ENCODE measurements at places on chromosomes 1 and 21.

DNA sequence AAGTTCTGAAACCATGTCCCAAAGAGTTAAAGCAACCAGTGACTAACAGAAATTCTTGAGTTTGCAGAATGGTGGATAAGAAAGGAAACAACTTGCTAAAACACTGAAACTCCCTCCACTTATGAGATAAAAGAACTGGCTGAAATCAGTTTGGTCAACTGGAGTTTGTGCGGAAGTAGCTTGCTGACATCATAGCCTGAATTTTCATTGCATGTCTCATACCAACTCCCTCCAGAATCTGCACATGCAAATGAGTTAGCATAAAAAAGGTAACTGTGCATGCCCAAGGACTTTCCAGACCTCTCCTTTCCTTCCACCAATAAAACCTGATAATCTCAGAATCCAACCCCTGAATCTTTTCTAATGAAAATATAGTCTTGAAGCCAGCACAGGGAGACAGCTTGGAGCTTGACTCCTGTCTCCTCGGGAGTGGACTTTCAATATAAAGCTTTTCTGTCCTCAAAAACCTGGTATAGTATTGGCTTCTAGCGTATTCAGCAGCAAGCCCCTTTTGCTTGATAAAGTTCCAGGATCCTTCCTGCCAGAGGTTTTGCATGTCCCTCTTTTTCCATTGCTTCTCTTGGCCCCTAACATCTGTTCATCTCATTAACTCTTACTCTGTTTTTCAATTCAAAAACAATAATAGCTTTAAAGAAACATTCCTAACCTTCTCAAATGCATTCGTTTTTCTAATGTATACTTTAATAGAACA, 785.8 kb upstream of the ADGRL4 start:
- no peak for DNase-seq

DNA sequence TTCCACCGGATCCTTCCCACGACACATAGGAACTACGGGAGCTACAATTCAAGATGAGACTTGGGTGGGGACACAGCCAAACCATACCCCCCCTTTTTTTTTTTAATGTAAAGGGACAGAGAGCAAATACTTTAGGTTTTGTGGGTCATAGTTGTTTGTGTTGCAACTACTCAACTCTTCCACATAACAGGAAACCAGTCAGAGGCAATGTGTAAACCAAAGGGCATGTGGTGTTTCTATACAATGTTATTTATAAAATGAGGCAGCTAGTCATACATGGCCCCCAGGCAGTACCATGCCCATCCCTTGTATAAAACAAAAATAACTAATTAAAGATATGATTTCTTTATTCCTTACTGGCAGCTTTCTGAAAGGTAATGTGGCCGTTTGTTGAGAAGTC, 845.4 kb upstream of the ADAMTS5 start:
- DNase-seq = no peak

GRCh38 chr1:14974361-14974760, 179.2 kb upstream of the TMEM51 start:
- DNase-seq = no peak

DNA sequence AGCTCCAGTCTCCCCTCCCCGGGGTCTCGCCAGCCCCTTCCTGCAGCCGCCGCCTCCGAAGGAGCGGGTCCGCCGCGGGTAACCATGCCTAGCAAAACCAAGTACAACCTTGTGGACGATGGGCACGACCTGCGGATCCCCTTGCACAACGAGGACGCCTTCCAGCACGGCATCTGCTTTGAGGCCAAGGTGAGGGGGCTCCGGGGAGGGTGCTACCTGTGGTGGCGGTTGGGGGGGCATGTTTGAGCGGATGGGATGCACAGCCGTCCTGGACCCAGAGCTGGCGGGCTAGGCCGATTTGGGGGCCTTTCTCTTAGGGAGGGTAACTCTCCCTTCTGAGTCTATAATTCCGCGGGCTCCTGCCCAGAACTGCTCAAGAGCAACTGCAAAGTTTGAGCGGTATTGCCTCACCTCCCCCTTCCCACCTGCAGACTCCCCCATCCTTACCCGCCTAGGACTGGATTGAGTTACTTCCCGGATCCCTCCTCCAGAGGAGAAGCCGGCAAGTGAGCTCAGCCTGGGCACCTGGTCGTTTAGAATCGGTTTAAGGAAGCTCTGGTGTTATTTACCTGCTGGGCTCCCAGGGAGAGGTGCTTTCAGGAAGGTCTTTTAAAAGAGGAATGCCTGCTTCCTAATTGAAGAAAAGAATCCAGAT, 730 bp downstream of the NOS1AP start:
- DNase-seq = no peak
